ENCODE measurements at places on chromosomes 3 and 15.
A peak's percentile ranks its signal among the peaks of the same experiment; 100 is the strongest.

GRCh38 chr3:160372780-160373179 lies 26.2 kb downstream of the IFT80 start:
- peak; percentile 86 for DNase-seq

DNA sequence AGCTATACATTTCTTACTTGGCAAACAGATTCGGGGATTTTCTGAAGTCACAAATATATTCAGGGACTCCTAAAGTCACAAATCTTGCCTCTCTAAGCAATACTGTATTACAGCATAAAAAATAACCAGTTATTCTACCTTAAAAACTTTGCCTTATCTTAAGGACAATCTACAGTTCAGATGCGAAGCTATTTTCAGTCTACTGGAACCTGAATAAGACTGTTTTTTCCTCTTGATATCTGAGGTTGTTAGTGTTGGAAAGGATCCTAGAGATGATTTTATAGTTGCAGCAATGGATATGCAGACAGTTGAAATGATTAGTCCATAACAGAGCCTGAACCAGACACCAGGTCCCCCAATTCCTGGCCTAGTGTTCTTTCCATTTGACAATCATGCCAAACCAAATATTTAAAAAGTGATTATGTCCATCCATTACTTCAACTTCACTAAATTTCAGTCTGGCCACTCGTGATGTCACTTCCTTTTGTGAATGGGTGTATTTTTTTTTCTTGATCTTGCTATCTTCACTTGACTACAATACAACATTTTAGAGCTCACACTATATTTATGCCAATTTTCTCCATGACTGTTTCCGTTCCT lies 1.8 kb downstream of the HDGFL3 start:
- DNase-seq, result peak; percentile 32

- DNase-seq, result no peak
These were observed 1.8 kb upstream of the RASGRF1 start for GRCh38 chr15:79092382-79092781.

DNA sequence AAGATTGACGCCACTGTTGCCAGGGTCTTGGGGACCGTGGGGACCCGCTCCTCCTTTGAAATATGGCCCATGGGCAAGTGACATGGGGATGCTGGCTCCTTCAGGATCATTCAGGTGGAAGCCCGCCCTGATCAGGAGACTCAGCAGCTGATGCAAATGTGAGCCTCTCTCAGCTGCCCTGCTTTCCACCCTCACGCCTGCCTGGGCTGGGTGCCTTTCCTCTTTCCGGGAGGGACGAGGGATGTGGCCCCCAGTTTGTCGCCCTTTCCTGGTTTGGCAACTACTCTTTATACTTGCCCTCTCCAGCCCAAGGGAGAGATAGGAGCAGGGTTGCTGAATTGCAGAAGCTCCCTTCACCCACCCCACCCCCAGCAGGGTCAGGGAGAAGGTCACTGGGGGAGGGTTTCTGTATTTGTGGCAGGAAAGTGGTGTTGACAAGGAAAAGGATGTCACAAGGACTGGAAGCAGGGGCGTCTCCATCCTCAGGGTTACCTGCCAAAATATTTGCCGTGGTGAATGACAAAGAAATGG lies 21.8 kb downstream of the DNASE1L3 start:
- no peak for DNase-seq

DNA sequence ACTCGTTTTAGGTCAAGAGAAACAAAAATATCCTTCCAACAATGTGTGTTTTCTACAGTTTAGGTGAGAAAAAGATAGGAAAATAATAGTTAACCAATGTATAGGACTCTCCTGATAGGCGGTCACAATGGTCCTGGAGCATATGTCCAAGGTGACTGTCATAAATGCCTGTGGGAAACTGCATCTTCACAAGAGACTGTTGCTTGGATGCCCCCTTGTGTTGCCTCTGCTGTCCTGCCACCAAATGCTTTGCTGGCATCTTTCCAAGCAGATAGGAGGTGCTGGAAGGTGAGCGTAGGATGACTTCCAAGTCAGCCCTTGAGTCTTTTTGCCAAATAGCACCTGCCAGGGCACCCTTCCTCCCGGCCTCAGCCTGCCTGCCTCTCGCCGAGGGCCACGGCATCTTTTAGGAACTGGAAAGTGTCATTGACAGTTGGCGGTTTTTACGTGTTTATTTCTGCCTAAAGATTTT lies 24.1 kb upstream of the SACM1L start:
- DNase-seq, result peak; percentile 40

DNA sequence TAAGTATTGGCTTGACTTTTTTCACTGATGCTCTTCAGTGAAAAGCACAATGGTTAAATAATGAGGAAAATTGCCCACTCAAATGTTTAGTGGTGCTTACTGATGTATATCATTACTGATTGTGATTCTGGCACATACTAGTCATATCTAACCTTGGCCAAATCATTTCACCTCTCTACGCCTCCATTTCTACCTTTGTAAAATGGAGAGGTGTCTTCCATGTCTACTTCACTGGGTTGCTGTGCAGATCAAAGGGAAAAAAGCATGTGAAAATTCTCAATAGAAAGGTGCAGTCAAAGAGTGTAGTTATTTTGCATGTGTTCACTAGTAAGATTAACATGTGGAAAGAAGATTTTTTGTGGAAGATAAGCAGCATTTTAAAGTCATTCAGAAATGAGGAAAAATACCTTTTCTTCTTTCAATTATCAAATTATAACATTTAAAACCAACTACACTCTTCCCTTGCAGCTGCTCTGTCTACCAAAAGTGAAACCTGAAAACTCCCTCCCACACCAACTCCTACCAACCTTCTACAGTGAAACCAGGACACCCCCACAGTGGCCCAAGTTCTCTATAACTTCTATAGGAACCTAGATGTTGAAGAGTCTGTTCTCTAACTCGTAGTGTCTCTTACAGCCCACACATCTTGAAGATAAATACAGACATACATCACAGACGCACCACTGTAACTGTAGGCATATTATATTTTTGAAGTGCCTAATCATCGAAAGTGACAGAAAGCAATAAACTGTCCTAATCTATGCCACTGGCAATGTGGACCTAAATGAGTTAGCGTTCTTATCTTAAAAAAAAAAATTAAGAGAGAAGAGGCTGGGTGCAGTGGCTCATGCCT lies 1.4 kb downstream of the CD200R1 start:
- no peak for DNase-seq

All from HCEC 1CT (cell line).